ENCODE measurements at places on chromosomes 11 and 22.

DNA sequence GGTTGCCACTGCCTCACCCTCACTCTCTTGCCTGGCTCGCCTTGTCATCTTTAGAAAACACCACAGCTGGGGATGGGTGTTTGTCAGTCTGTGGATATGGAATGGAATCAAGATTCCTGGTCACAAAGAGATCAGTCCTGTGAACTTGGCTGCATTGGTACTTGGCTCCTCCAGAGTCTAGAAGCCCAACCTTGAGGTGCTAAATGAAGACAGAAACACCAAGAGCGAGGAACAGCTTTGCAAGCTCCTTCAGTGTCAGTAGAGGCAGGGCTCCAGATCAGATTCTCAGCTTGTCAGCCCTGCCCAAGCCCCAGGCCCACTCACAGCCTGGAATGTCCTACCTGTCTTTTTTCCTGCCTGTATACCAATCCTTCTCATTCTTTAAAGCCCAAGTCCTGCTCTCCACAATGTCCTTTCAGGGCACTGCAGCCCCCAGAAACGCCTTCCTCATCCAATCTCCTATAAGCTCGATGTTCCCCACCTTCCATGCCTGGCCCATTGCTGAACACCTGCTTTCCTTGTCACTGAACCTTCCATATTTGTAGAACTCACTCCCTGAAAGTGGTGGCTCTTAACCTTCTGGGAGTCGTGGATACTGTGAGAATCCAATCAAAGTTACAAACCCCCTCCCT lies 188.9 kb downstream of the BCR start:
- peak; percentile 15 for DNase-seq

DNA sequence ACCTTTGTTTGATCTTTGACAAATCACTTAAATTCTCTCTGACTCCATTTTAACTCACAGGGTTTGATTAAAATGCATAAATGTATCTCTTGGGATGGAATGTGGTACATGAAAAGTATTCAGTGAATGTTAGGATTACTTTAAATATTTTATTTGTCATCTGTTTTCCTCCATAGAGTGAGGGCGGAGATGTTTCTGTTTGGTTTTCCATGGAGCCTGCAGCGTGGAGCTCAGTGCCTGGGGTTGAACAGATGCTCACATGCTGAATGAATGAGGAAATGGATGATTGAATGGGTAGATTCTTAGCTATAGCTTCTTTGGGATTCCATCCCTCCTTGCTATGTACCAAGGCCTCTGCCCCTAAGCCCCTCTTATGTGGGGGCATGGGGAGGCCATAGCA lies 10.0 kb downstream of the TSPAN18 start:
- DNase-seq, result no peak

DNA sequence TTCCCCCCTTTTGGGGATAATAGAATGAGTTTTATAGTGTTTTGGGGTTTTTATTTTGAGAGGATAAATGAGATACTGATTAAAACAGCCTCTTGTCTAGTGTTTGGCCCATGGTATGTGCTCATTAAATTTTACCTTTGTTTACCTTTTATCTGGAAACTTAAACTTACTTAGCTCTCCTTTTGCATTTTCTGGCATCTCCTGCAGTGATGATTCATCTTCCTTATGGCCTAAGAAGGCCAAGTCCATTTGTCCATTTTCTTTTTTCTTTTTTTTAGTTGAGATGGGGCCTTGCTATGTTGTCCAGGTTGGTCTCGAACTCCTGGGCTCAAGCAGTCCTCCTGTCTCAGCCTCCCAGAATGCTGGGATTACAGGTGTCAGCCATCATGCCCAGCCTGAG lies 156.3 kb downstream of the COMMD9 start:
- no peak for DNase-seq

- DNase-seq, result no peak
These were observed 65.3 kb downstream of the ST3GAL4 start for GRCh38 chr11:126420698-126421256.

- DNase-seq, result no peak
These were observed 1077.3 kb downstream of the TBC1D22A start for GRCh38 chr22:47839595-47840227.

DNA sequence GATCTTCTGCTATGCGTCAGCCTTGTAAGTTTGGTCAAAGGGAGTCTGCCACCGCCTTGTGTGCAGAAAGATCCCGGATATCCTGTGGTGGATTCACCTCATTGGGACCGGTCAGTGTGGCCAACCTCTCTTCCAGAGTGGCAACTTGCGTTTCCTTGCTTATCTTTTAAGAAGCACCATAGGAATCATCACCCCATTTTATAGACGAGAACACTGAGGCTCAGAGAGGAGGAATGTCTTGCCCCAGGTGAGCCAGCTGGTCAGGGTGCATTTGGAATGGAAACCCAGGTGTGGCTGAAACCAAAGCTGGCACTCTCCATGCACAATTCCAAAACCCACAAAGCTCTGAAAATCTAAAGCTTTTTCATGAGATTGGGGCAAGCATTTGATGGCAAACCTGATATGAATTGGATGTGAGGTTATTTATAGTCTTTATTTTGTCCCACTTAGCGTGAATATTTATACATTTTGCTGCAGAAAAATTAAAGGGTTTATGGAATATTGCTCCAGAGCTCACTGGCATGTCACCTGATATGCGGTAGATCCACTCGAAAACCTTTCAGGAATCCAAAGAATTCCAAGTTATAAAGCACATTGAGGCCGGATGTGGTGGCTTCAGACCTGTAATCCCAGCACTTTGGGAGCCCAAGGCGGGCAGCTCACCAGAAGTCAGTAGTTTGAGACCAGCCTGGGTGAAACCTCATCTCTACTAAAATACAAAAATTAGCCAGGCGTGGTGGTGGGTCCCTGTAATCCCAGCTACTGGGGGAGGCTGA lies 12.1 kb upstream of the EIF3D start:
- DNase-seq, result no peak

DNA sequence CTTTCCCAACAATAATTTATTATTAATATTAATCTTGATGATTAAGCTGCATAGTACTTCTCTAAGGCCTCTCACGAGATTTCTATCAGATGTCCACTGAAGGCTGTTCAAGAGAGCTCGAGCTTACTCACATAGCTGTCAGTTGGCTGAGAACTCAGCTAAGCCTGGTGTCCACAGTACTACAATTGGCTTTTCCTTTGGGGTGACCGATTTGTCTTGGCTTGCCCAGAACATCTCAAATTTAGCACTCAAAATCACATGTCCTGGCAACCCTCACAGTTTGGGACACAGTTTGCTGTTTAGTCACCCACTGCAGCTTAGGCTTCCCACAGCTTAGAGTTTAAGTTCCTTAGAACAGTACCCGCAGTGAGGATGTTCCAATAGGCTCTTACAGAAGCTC lies 96.5 kb downstream of the LUZP2 start:
- no peak for DNase-seq

DNA sequence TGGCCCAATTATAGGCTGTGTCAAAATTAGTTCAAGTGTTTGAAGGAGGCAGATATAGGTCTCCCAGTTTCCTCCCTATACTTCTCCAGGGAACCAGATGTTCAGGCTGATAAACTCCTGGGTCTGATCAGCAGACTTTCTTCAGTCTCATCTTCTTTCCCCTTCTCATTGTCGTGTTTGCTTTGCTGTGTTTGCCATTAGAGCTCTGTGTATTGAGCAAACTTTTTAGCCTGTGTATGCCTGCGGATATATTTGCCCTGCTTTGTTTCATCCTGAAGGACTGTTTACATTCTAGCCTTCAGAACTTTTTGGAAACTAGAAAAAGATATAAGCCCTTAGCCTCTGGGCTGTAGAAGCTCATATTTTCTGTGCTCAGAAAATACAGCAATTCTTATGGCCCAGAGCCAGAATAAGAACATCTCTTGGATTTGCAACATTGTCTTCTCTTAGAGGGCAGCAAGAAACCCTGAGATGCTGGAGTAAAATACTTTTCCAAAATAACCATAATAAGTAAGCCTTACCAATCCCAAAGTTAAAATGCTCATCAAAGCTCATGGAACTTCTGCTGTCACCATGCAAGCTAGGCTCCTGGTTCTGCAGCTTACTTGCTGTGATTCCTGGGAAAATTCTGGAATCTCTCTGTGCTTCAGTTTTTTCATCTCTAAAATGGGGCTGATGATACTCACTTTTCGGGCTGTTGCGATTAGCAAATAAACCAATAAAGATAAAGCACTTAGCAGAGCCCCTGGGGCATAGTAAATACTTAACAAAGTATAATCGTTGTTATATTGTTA lies 34.1 kb upstream of the ME3 start:
- DNase-seq, result no peak
